Right lobe of liver (tissue), 6 donors: ENCODE measurements at places on chromosomes 6 and 20. TPM values are rescaled to one million over a fixed set of nuclear protein-coding genes. Genes with fewer than 3 reads are reported as not detected.
A peak's percentile ranks its signal among the peaks of the same experiment; 100 is the strongest.

DNA sequence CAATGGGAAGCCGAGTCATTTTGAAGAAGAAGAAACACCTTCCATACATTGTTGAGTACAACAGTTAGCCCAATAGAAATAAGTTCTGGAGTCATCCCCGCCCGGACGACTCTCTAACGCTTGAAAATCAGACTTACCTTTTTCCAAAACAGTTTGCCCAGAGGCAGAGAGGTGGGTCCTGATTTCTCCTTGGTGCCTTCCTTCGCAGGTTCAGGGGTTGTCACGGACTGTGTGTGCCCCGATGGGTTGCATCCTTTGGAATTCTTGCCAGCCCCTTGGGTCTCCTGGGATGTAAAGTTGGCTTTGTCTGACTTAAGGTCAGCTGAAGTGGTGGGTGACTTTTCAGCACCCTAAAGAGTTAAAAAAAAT, 85.3 kb downstream of the BCAS1 start:
- DNase-seq: no peak
- H3K4me1 ChIP-seq: no peaks in the 10 kb centered on the region
- H3K27me3 ChIP-seq: no peaks in the 10 kb centered on the region

ZNF217 gene
- 15.1 TPM for total RNA-seq

TFAP2B gene
- not detected for total RNA-seq

GRCh38 chr6:138817799-138818198, 21.9 kb downstream of the ECT2L start:
- H3K27ac ChIP-seq: no peak overlapping the region
- H3K36me3 ChIP-seq: no peaks in the 10 kb centered on the region
- H3K27me3 ChIP-seq: no peaks in the 10 kb centered on the region
- no peak for DNase-seq

DNA sequence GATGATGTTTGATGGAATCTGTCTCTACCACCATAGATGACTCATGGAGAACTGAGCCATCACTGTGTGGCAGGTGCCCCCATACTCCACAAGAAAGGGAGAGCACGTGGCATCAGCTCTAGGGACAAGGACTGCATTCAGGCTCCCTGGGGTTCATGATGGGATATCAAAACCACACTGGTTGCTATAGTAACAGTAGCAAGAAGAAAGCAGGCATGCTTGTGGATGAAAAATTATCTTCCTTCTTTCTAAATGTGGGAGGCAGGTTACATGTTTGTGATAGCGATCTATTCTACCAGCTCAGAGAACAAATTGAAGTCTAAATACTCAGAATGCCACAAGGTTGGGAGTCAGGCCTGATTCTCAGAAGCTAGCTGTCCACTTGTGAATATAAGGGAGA, 224.2 kb downstream of the ARHGAP18 start:
- DNase-seq: no peak
- no peaks in the 10 kb centered on the region for H3K4me1 ChIP-seq
- no peaks in the 10 kb centered on the region for H3K27me3 ChIP-seq
- H3K4me3 ChIP-seq: no peak overlapping the region

- H3K27me3 ChIP-seq: no peaks in the 10 kb centered on the region
- no peak overlapping the region for H3K27ac ChIP-seq
- H3K4me3 ChIP-seq: no peak overlapping the region
- no peak for DNase-seq
These were observed 60.2 kb downstream of the GPR63 start for GRCh38 chr6:96777113-96777512.

ZBTB9 gene
- 2.5 TPM for total RNA-seq

GRCh38 chr6:118122801-118123200, 215.7 kb downstream of the SLC35F1 start:
- H3K4me1 ChIP-seq: no peaks in the 10 kb centered on the region
- DNase-seq: no peak
- H3K36me3 ChIP-seq: no peaks in the 10 kb centered on the region
- H3K4me3 ChIP-seq: no peak overlapping the region

DNA sequence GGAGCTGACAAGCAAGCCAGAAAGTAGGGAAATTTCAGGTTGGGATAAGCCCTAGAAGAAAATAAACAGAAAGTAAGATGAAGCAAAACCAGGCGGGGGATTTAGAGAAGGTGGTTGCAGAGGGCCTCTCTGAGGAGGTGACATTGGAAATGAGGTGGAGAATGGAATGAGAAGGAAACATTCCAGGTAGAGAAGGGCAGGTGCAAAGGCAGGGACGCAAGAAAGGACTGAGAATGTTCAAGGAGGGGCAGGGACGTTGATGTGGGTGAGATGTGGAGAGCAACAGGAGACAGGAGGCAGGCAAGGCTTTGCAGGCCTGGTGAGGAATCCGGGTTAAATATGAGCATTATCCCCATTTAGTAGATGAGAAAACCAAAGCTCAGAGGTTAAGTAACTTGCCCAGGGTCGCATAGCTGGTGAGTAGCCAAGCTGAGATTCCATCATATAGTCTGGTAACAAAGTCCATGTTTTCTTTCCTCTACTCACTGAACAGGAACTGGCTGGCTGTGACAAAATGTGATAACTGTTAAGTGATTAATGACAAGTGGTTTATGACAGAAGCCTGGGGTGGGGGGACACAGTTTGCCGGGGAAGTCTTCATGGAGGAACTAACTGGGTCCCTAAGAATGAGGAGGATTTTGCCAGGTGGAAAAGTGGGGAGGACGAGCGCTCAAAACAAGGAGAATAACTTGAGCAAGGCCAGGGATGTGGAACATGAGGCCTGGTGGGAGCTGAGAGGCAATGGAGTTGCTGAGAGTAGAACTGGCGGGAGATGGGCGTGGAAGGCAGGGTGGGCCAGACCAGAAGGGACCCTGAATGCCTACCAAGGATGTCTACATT, 32.6 kb downstream of the MRPL14 start:
- DNase-seq: no peak
- peak overlapping the region; percentile 62 for H3K27ac ChIP-seq
- no peak overlapping the region for H3K4me3 ChIP-seq
- no peaks in the 10 kb centered on the region for H3K36me3 ChIP-seq
- no peaks in the 10 kb centered on the region for H3K4me1 ChIP-seq

CPXM1 gene
- total RNA-seq: not detected

DNA sequence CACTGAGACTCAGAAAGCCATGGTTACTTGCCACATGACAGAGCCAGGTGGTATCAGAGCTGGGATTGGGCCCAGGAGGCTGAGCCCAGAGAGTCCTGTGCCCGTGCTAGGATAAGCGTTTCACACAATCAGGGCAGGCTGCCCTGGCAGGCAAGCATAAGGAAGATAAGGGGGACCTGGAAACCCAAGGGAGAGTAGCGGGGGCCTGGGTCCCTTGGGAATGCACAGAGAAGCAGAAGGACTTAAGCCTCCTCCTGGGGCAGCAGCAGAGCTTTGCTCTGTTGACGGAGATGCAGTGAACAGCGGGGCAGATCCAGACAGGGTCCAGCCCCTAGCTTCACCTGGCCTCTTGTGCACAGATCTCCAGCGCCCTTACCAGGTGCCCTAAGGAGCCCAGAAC, 8.7 kb downstream of the TRIB3 start:
- no peak overlapping the region for H3K27ac ChIP-seq
- no peaks in the 10 kb centered on the region for H3K27me3 ChIP-seq
- DNase-seq: no peak
- H3K36me3 ChIP-seq: no peaks in the 10 kb centered on the region
- H3K4me3 ChIP-seq: no peak overlapping the region

- H3K27me3 ChIP-seq: no peaks in the 10 kb centered on the region
- DNase-seq: no peak
- H3K4me3 ChIP-seq: no peak overlapping the region
- no peak overlapping the region for H3K27ac ChIP-seq
- no peaks in the 10 kb centered on the region for H3K36me3 ChIP-seq
These were observed 196.8 kb downstream of the ADGB start for GRCh38 chr6:146795479-146796133.

FOXA2 gene
- 15.0 TPM for total RNA-seq

DNA sequence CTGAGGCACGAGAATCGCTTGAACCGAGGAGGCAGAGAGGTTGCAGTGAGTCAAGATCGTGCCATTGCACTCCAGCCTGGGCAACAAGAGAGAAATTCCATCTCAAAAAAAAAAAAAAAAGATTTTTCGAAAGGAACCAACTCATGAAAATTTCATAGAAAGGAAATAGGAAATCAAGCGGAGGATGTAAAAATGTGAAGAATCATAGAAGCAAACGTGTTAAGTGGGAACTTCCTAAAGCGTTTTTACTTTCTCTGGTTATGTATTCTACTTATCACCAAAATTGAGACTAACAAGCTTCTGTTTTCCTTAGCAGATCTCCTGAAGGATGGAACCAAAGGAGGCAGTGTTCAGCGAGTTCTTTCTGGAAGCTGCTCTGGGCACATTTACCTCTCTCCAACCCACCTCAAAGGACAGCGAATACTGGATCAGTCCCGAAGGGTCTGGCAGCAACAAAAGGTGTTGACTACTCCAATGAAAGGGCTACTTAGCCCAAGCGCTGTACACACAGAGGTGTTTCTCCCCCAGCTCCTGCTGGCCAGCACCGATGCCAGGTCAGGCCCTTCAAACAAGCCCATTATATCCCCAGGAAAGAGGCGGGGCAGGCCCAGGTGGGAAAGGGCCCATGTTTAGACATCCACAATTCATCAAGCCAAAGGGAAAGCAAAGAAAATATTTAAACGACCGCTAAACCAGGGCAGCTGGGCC, 327.5 kb upstream of the JARID2 start:
- no peak overlapping the region for H3K4me3 ChIP-seq
- no peaks in the 10 kb centered on the region for H3K4me1 ChIP-seq
- DNase-seq: no peak
- H3K27me3 ChIP-seq: no peaks in the 10 kb centered on the region
- no peak overlapping the region for H3K27ac ChIP-seq
- no peaks in the 10 kb centered on the region for H3K36me3 ChIP-seq

- no peaks in the 10 kb centered on the region for H3K36me3 ChIP-seq
- peak; percentile 50 for DNase-seq
- no peak overlapping the region for H3K4me3 ChIP-seq
These were observed 93.3 kb upstream of the RNF24 start for GRCh38 chr20:4108495-4109306.

FAXC gene
- total RNA-seq: not detected

DNA sequence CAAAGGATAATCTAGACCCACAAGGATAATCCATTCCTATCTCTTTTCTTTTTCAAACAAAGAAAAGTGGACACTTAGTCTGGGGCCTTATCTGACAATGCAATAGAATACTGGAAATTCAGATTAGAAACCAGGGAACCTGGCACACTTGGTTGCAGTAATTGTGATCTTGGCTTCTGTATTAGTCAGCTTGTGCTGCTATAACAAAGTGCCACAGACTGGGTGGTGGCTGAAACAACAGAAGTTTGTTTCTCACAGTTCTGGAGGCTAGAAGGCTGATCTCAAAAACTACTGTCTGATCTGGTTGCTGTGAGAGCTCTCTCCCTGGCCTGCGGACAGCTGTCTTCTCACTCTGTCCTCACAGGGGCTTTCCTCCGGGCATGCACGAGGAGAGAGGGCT, 49.4 kb downstream of the SNRNP48 start:
- no peak overlapping the region for H3K27ac ChIP-seq
- H3K36me3 ChIP-seq: no peaks in the 10 kb centered on the region
- H3K27me3 ChIP-seq: no peaks in the 10 kb centered on the region
- H3K4me1 ChIP-seq: no peaks in the 10 kb centered on the region
- H3K4me3 ChIP-seq: no peak overlapping the region

DNA sequence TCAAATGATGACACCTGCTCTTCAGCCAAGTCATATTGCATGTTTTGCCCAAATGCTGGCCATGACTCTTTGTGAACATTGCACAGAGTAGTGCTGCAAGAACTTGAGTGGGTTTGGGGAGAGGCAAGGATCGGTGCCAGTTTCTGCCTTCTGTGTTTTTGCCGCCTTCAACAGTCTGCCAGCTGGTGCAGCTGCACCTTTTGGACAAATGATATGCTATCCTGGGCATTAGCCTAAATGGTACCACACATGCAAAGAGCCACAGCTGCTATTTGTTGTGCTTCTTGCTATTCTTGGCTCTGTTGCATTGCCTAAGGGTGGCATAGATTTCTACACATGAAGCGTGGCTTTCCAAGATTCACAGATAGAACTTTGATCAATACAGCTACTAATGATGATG, 189.0 kb upstream of the CCN2 start:
- no peaks in the 10 kb centered on the region for H3K27me3 ChIP-seq
- H3K4me3 ChIP-seq: no peak overlapping the region
- no peak for DNase-seq
